ENCODE measurements at places on chromosomes 6 and 20.
A peak's percentile ranks its signal among the peaks of the same experiment; 100 is the strongest.

DNA sequence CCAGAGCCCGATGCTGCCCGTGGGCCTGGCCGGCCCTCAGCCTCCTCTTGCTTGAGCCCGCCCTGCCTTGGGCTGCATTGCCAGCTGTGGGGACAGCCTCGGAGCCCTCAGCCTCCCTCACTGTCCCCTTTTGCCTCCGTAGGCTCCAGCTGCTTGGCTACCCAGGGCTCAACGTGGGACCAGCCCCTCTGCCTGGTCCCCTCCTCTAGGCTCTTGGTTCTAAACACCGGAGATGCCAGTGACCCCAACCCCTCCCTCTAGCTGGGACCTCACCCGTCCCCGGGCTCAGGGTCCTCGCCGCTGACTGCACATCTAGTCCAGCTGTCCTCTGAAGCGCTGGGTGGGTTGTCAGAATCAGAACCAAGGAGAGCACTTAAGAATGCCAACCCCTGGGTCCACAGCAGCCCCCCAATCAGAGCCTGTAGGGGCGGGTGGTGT is 345.2 kb downstream of the ZFAND3 start:
- DNase-seq = no peak

GRCh38 chr6:45712786-45713185 is 302.9 kb downstream of the CLIC5 start:
- no peak for DNase-seq

DNA sequence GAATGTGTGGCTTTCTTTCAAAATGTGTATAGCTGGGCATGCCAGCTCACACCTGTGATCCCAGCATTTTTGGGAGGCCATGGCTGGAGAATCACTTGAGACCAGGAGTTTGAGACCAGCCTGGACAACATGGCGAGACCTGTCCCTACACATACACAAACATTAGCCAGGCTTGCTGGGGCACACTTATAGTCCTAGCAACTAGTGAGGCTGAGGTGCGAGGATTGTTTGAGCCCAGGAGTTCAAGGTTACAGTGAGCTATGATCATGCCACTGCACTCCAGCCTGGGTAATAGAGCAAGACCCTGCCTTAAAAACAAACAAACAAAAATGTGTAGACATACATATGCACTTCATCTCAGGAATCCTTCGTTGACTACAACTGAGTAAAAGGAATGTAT is 31.1 kb upstream of the PLEKHG1 start:
- DNase-seq = no peak

DNA sequence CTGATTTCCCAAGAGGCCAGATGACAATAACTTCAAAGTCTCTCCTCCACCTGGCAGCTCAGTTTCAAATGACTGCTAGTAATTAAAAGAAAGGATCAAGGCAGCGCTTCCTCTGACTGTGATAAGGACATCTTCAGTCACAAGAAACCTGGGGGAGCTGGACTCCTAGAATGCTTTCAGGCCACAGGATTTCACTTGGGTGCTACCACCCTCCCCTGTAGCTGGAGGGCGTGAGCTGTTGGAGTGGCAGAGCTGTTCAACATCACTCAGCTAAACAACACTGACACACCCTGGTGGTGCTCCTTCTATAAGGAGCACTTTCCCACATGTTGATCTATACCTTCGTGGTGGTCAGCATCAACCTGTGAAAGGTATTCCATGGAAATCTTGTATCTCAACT is 2.2 kb upstream of the CNR1 start:
- no peak for DNase-seq

DNA sequence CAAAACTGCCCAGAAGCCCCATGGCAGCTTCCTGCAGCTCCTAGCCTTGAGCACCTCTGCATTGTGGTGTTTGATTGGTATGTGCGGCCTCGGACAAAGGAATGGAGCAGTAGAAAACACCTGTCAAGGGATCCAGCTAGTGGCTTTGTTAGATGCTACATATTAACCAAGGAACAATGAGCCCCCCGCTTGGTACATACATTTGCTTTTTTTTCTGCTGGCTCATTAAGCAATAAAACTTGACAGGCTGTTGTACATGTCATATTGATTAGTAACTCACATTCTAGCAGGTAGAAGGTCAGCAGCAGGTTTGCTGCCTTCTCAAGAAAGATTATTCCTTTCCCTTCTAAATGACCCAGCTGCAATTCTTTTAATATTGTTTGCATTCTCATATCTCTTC is 937 bp downstream of the SPACA1 start:
- no peak for DNase-seq

DNA sequence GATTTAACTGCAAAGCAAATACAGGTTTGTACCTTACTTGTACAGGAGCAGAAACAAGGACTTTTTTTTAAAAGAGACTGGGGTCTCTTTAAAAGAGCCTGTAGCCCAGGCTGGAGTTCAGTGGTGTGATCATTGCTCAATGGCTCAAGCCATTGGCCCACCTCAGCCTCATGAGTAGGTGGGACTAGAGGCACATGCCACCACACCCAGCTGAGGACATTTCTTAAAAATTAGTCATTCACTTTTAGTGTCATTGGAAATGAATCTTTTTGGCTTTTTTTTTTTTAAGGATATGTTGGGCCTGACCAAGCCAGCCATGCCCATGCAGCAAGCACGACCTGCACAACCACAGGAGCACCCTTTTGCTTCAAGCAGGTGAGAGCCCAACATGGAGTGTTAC is 16.9 kb downstream of the SEC23B start:
- no peak for DNase-seq

DNA sequence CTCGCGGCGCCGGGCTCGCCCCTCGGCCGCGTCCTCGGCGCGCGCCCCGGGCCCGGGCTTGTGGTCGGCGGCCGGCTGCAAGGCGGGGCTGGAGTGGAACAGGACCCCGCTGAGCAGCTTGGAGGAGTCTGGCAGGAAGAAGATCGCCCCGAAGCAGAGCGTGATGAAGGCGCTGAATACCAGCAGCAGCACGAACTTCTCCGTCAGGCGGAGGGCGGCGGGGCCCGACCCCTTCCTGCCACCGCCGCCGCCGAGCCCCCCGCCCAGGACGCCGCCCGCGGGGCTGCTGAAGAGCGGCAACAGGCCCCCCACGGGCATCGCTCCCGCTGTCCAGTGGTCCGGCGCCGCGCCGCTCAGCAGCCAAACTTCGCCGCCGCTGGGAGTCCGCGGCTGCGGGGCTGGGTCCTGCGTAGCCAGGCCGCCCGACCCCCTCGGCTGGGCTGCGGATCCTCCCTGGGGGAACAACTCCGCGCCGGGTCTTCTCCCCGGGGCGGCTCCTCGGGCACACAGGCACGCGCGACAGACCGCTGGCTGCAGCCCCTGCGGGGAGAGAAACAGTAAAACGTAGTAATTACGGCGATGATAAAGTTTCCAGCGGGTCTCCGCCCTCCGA is 707 bp downstream of the MAN1A1 start:
- DNase-seq = peak; percentile 70

DNA sequence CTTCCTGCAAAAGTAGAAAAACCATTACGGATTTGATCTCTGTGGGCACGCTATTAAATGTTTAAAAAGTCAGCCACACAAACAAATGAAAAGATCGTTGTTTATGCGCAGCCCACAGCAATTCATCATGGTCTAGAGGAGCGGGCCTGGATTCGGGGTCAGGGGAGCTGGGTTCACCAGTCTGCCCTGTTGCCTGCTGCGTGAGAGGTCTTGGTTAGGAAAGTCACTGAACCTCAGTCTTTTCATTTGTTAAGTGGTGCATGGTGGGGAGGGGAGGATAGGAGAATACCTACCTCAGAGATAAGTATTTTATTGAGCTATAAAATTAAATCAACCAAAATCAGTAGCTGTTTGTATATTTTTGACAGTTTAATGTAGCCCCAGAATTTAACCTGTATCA is 47.3 kb upstream of the FYN start:
- no peak for DNase-seq

- DNase-seq = no peak
Measured at GRCh38 chr6:114733596-114733995, 390.8 kb upstream of the HS3ST5 start.

DNA sequence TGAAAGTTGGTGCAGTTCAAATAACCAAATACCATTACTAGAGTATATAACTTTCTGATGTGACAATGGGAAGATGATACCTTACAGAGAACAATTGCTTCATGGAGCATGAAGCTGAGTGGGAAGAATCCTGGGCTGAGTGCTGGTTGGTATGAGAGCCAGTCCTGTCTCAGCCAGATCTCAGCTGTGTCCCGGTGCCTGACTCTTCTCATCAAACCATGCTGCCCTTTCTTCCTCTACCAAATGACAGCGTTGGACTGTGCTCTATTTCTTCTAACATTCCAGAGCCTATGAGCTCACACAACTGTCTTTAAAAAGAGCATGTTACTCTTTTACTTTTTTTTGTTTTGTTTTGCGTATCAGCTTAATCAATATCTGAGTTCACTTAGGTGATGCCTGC is 27.5 kb upstream of the PBOV1 start:
- no peak for DNase-seq

- DNase-seq = no peak
Measured at GRCh38 chr6:25219917-25220278, 59.3 kb upstream of the CARMIL1 start.

DNA sequence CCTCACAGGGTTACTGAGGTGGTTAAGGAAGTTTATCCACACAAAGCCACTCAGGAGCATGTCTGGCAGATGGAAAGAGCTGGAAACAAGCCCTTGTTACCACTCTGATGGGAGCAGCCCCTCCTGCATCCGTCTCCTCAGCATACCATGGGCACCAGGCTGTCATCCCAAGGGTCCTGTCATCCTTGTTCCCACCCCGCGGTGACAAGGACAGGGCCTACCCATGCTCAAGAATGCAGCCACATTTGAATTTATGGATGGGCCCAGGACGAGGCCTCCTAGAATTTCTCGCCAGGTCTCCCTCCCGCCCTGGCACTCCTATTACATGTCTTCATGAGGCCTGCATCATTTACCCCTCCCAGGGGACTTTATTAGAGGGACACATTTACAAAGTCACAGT is 60.0 kb downstream of the NPEPL1 start:
- no peak for DNase-seq

- no peak for DNase-seq
Measured at GRCh38 chr20:38950254-38950653, 11.9 kb upstream of the DHX35 start.

DNA sequence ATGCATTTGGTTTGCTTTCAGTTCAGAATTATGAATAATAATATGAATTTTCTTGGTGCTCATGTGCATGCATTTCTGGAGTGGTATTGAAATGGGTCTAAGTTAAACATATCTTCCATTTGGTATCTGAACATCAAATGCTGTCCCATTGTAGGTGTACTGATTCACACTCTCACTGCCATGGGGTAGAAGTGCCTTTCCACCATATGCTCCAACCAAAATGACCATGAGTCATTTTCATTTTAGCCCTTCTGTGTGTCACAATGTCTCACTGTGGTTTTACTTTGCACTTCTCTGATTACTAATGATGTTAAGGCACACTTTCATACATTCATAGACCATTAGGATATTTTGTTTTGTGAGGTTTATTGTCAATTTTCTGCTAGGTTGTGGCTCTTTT is 211.9 kb downstream of the HAO1 start:
- no peak for DNase-seq

DNA sequence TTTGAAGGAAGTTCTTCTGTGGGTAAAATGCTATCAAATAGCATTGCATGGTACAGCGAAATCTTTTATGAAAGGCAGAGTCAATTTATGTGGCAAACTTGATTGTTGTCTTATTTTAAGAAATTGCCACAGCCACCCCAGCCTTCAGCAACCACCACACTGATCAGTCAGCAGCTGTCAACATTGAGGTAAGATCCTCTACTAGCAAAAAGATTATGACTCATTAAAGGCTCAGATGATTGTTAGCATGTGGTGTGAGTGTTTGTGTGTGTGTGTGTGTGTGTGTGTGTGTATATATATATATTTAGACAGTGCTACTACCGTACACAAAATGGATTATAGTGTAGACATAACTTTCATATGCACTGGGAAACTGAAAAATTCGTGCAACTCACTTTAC is 27.8 kb downstream of the LRRN4 start:
- no peak for DNase-seq

DNA sequence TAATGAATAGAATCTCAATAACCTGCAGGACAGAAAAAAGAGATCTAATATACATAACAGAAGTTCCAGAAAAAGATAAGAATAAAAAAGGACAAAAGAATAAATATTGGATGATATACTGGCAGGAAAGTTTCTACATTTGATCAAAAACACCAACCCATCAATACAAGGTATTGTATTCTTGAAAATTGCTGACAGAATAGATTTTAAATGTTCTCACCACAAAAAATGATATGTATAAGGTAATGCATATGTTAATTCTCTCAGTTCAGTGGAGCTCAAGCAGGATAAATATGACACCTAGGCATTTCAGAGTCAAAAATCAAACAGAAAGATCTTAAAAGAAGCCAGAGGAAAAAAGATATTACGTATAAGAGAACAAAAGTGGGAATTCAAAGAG is 43.8 kb downstream of the SERAC1 start:
- no peak for DNase-seq

DNA sequence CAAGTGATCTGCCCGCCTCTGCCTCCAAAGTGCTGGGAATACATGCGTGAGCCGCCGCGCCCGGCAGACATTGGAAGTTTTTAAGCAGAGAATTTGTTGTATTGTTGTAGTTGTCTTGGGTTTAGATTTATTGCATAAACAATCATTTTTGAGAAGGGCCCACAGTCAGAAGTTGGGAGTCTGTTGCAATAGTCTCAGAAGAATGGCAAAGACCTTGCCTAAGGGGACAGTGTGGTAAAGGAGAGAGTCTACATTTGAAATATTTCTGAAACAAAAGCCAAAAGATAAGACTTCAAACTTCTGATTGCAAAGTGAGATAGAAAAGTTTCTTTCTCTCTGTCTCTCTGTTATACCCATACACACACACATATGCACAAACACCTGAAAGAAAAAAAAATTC is 22.5 kb downstream of the HFE start:
- DNase-seq = no peak

DNA sequence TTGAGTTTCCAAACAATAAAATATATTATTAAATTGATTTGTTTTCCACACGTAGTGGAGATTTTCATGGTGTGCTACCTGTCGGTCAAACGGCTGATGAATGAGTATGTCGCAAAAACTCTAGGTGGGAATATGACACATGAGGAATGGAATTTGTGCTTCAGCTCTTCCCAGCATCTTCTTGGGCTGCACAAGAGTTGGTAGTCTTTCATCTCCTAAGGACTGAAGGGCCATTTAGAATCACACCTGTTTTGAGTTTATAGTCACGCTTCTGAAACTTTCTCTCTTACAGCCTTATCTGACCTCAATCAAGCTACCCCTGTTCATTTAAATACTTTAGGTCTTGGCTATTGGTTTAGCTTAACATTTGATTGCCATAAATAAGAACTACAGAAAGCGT is 157.7 kb upstream of the AKAP12 start:
- DNase-seq = no peak

- DNase-seq = no peak
Measured at GRCh38 chr6:73400656-73401055, 6.0 kb downstream of the DDX43 start.

- no peak for DNase-seq
Measured at GRCh38 chr6:69289689-69290495, 506.9 kb downstream of the LMBRD1 start.

GRCh38 chr6:10722570-10722819 is 375 bp upstream of the TMEM14C start:
- DNase-seq = no peak

- no peak for DNase-seq
Measured at GRCh38 chr6:19569563-19569962, 267.6 kb upstream of the ID4 start.
